ENCODE measurements at places on chromosomes 5 and 9.

GRCh38 chr9:91023741-91024140 lies 222.1 kb downstream of the SYK start:
- no peak for DNase-seq

DNA sequence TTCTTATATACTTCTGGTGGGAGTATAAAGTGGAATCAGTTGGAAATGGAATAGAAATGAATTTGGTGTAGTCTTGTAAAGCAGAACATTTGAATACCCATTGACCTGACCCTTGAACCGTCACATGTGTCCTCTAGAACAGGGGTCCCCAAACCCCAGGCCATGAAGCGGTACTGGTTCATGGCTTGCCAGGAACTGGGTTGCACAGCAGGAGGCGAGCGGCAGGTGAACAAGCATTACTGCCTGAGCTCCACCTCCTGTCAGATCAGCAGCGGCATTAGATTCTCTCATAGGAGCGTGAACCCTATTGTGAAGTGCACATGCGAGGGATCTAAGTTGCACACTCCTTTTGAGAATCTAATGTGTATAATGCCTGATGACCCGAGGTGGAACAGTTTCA lies 80.0 kb downstream of the RANBP17 start:
- no peak for DNase-seq

GRCh38 chr5:116062352-116062751 lies 22.5 kb upstream of the COMMD10 start:
- no peak for DNase-seq

DNA sequence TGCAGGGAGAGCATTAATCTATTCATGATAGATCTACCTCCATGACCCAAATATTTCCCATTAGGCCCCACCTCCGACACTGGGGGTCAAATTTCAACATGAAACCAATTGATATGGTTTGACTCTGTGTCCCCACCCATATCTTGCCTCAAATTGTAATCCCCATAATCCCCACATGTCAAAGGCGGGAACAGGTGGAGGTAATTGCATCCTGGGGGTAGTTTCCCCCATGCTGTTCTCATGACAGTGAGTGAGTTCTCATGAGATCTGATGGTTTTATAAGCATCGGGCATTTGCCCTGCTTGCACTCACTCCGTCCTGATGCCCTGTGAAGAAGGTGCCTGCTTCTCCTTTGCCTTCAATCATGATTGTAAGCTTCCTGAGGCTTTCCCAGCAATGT lies 153.5 kb downstream of the SV2C start:
- DNase-seq, result no peak

GRCh38 chr5:166909926-166910325 lies 1381.5 kb upstream of the WWC1 start:
- DNase-seq, result no peak

- no peak for DNase-seq
Observed at GRCh38 chr5:51983161-51983560, 599.9 kb downstream of the ISL1 start.

DNA sequence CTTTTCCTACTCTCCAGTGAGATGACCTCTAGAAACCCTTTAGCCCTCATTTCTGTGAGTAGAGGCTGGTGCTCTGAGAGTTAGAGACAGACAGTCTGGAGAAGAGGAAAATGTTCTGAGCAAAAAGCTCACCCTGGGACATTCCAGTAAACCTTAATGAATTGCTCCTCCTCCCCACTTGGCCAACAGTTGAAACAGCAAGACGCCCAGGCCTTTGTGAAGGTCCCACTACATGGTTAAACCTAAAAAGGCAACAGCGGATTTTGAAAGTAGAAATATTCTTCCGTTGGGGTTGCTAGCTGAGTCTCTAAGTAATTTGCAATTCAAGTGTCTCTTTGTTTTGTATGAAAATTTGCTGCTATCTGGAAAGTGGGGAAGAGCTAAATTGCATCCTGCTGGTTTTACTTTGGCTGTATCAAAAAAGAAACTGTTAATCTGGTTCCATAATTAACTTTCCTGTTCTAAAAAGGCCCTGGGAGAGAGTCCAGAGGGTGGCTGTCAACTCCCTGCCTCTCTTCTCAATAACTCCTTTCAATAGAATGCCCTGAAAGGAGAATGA lies 63.8 kb downstream of the ATP10B start:
- no peak for DNase-seq

DNA sequence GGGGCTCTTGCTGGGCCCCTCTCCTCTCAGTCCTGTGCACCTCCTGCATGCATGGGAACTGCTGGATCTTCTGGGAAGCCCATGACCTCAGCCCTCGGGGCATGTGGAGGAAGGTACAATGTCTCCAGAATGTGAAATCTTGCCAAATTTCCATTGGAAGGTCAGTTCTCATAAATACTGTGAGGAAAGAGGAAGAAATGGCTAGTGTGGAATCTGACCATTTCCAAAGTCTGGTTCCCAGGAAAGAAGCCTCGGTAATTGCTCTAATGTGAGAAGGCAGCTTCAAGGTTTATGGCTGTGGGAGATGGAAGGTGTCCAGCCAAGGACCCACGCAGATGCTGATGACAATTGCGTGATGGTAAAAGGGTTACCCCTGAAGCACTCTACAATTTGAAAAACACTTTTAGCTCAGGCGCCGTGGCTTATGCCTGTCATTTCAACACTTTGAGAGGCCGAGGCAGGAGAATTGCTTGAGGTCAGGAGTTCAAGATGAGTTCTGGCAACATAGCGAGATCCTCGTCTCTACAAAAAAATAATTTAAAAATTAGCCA lies 8.1 kb upstream of the IL17B start:
- DNase-seq, result no peak

DNA sequence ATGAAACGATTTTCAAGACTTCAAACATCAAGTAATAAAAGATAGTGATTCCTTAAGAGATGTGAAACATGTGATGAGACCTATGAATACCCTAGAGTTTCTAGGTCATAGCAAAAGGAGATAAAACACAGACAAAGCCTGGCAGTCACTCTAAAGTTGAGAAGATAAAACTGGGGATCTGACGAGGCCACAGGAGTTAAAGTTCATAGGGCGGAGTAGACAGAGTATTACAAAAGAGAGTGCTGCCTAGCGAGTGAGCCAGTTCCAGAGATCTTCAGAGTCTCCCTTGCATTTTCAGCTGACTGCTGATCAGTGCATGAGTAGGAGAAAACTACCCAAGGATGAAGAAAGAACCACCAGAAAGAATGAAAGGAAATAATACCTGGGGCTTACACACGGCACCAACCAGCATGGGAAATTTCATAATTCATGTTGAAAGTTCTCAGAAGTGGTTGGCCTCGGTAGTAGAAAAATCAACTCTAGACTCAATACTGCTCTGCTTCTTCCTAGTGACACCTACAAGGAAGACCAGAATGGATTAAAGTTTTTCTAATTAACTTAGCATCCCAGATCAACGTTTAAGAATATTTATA lies 30.4 kb downstream of the FBXO4 start:
- no peak for DNase-seq

DNA sequence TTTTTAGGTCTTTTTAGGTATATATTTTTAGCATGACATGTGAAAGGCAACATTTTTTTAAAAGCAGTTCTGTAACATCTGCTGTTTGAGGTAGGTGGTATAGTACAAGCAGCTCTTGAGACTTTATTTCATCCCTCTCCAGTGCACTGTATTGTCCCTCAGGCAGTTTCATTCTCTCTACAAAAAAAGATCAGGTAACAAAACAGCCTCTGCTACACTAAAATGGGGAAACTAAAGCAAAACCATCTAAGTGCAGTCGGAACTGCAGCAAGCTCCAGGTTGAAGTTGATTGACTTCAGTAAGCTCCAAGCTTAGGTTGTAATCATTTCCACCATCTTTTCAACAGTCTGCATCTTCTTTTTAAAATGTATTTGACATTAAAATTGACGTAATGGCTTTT lies 195.6 kb downstream of the DEPDC1B start:
- peak; percentile 68 for DNase-seq

DNA sequence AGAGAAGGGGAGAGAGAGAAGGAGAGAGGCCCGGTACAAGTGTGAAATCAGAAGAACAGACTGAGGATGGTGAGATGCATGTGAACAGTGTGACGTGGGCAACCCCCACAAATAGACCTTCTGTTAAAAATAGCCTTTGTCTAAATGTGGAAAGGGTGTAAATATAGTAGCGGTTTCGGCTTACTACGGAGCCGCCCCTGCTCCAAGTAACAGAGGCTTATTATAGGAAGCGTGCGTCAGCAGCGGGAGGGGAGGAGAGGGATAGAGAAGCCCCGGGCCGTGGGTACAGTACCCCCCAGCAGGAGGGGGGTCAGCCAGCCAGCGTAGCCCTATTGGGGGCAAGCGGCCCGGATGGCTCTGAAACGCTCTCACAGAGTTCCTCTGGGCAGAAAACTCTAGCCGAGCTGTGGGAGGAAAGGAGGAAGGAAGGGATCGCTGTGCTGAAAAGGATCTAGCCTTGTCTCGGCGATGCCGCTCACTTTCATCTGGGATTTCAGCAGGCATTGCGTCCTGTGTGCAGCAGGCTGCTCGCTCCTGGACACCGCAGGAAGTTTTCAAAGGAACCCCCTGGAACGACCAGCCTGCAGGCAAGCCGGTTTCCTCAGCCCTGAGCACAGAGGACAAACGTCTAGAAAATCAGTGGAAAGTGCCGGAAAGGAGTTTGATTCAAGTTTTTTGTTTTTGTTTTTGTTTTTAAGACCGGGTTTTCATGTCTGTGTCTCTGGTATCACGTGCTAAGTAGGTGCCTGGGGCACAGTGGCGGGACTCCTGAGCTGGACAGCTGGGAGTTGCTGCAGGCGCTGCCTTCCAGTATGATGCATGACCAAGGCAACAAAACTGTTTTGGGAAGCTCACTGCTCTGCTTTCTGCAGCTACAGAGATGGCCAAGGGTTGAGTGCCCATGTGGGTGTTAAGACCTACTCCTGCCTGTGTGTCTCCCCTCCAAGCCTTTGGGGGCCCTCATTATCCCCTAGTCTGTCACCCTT lies 146.6 kb downstream of the SEC61B start:
- no peak for DNase-seq
